Mesendoderm (in vitro differentiated cells): ENCODE measurements at places on chromosomes 5 and 9.

- no peak for DNase-seq
- no peak overlapping the region for H3K27ac ChIP-seq
- H3K4me1 ChIP-seq = peaks cover 9% of the 10 kb centered on the region
Observed at GRCh38 chr9:38254756-38255155, 137.7 kb upstream of the ALDH1B1 start.

GRCh38 chr9:34363619-34364351 lies 12.9 kb downstream of the MYORG start:
- peaks cover 22% of the 10 kb centered on the region for H3K4me1 ChIP-seq
- no peak overlapping the region for H3K4me3 ChIP-seq
- no peaks in the 10 kb centered on the region for H3K27me3 ChIP-seq
- DNase-seq = peak; percentile 92

DNA sequence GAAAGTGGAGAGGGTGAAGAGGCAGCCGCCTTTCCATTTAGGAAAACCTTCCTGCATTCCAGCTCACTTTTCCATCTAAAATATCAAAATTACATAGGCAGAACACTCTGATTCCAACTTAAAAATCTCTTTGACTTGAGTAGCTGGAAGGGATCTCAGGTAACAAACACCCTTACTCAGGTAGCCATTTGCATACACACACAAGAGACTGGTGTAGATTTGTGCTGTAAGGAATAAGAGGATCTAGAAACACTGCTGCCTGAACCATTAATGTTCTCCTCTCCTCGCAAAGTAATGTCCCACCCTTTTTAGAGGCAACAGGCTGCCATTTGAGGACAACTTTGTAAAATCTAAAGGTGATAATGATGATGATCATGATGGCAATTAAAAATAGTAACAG lies 53.5 kb downstream of the BNC2 start:
- no peak overlapping the region for H3K27ac ChIP-seq
- no peak for DNase-seq
- no peaks in the 10 kb centered on the region for H3K27me3 ChIP-seq
- no peaks in the 10 kb centered on the region for H3K4me1 ChIP-seq
- no peaks in the 10 kb centered on the region for H3K36me3 ChIP-seq

DNA sequence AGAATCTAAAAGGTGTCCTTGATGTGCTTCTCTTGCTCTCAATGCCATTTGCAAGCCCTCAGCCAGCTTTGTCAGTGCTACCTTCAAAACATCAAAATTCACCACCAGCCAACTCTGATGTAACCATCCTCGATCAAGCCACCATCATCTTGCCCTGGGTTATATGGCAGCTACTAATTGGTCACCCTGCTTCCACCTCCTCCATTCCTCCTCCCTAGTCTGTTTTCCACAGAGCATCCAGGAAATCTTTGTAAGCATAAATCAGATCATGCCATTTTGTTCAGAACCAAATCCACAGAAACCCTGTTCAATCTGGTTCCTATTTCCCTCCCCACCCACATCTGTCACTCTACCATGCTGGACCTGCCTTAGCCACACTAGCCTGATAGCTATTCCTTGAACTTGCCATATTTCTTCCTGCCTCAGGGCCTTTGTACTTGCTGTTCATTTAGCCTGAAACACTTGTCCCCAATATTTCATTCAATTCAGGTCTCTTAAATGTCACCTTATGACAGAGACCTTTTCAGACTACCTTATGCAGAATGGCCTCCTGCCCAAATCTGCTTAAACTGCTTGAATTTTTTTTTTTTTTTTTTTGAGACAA lies 1.9 kb upstream of the B4GALT1 start:
- no peaks in the 10 kb centered on the region for H3K36me3 ChIP-seq
- H3K4me1 ChIP-seq = peaks cover 12% of the 10 kb centered on the region
- no peak overlapping the region for H3K4me3 ChIP-seq

DNA sequence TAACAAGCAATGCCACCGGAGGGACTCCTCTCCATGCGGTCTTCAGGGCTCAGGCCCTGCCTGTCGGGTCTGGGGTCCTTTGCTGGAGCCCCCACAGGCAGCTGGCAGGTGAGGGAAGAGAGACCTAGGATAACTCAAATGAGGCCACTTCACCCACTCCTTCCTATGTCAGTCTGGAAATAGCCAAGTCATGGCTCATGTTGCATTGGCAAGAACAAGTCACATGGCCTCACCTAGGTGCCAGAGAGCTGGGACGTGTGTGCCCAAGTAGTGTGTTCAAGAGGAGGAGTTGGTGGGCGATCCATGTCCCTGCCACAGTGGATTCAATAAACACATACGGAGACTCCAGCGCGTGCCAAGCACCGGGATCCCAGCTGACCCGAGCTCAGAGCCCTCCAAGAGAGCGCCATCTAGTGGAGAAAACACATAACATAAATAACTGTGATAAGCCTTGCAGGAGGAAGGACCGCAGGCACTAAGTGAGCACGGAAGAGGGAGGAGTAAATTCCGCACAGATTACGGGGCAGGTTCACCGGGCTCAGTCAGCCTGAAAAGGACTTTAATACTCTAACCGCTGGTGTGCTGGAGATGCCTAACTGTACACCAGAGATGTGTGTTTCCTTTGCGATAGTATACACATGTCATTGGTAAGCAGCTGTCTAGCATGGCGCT lies 580.8 kb downstream of the CCDC171 start:
- H3K4me1 ChIP-seq = no peaks in the 10 kb centered on the region
- peak; percentile 93 for DNase-seq
- H3K27me3 ChIP-seq = no peaks in the 10 kb centered on the region
- no peaks in the 10 kb centered on the region for H3K36me3 ChIP-seq
- no peak overlapping the region for H3K4me3 ChIP-seq

DNA sequence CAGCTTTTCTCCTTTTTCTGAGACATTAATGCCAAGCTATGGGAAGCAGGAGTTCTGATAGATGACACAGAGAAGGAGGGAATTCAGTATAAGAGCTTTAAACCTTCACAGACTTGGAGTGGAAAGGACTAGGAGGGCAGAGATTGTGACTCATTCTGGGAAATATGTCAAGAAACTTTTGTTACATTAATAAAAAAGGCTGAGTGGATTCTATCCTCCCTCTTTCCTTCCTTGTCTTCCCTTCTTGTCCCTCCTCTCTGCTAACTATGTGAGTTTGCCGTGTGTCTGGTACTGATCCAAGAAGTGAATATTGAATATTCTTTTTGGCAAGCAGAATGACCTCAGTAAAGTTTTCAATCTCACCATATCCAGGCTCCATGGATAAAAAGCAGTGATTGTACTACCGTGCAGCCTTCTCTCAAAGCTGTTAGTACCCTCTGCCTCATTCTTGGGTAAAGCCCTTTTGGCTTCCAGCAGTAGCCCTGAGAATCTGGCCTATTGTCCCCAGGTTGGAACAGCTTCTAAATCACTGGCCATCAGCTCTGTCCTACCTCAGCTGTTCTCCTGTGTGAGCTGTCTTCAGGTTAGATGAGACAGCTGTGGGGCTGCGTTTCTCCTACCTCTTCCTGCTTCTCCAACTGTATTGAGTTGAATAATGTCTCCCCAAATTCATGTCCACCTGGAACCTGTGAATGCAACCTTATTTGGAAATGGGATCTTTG lies 73.9 kb downstream of the ATG10 start:
- H3K27ac ChIP-seq = no peak overlapping the region
- DNase-seq = no peak
- H3K27me3 ChIP-seq = no peaks in the 10 kb centered on the region
- no peaks in the 10 kb centered on the region for H3K4me1 ChIP-seq
- no peaks in the 10 kb centered on the region for H3K36me3 ChIP-seq

- DNase-seq = no peak
- no peak overlapping the region for H3K27ac ChIP-seq
- no peaks in the 10 kb centered on the region for H3K4me1 ChIP-seq
- no peak overlapping the region for H3K4me3 ChIP-seq
- H3K36me3 ChIP-seq = no peaks in the 10 kb centered on the region
- no peaks in the 10 kb centered on the region for H3K27me3 ChIP-seq
Observed at GRCh38 chr5:172875505-172876279, 41.6 kb downstream of the ERGIC1 start.

- H3K4me3 ChIP-seq = no peak overlapping the region
- DNase-seq = no peak
- H3K4me1 ChIP-seq = no peaks in the 10 kb centered on the region
- peaks cover 10% of the 10 kb centered on the region for H3K36me3 ChIP-seq
- H3K27ac ChIP-seq = no peak overlapping the region
Observed at GRCh38 chr9:135486267-135487065, 6.9 kb downstream of the PPP1R26 start.

- H3K36me3 ChIP-seq = no peaks in the 10 kb centered on the region
- peak; percentile 53 for DNase-seq
- no peaks in the 10 kb centered on the region for H3K27me3 ChIP-seq
Observed at GRCh38 chr5:72848474-72849428, 32.3 kb downstream of the TNPO1 start.
